Purkinje cell (primary cell): ENCODE measurements at places on chromosomes 2 and 18. TPM values are rescaled to one million over a fixed set of nuclear protein-coding genes. Genes with fewer than 3 reads are reported as not detected.

Gene TIGD1
- polyA plus RNA-seq, result 0.28 and 0.84 TPM in 2 replicates

Gene IHH
- not detected in 2 replicates for polyA plus RNA-seq

Gene FOXD4L1
- not detected in 2 replicates for polyA plus RNA-seq

Gene TMEM37
- not detected in 2 replicates for polyA plus RNA-seq

Gene CCDC68
- polyA plus RNA-seq, result not detected in 2 replicates

Gene DCDC2C
- polyA plus RNA-seq, result not detected in 2 replicates

Gene UGT1A8
- polyA plus RNA-seq, result not detected in 2 replicates

Gene DIPK1C
- 0.60 and 2.6 TPM in 2 replicates for polyA plus RNA-seq

Gene RASGRP3
- polyA plus RNA-seq, result 1.6 and 5.7 TPM in 2 replicates

Gene IL36B
- polyA plus RNA-seq, result not detected in 2 replicates

Gene GREB1
- 0.32 and 1.4 TPM in 2 replicates for polyA plus RNA-seq

Gene TPRKB
- polyA plus RNA-seq, result 107 and 138 TPM in 2 replicates

Gene ASIC4
- not detected in 2 replicates for polyA plus RNA-seq

Gene PCARE
- 0.22 TPM in 1 of 2 replicates, not detected in the other for polyA plus RNA-seq

Gene ATP6V1B1
- not detected in 2 replicates for polyA plus RNA-seq

Gene ANKRD29
- 27.0 and 30.2 TPM in 2 replicates for polyA plus RNA-seq

Gene MYL1
- not detected in 2 replicates for polyA plus RNA-seq

Gene TUBA4A
- polyA plus RNA-seq, result 297 and 356 TPM in 2 replicates

Gene DCAF17
- polyA plus RNA-seq, result 7.6 and 11.4 TPM in 2 replicates
